Stimulated activated CD4-positive, alpha-beta T cell treated with anti-CD3 and anti-CD28 coated beads, Interleukin-1b, Interleukin-23, amount 100 ng/mL, for 1 hour (primary cell): ENCODE measurements at places on chromosomes 16 and 17.

GRCh38 chr17:46978489-46979146 lies 435 bp downstream of the RPRML start:
- DNase-seq = no peak

DNA sequence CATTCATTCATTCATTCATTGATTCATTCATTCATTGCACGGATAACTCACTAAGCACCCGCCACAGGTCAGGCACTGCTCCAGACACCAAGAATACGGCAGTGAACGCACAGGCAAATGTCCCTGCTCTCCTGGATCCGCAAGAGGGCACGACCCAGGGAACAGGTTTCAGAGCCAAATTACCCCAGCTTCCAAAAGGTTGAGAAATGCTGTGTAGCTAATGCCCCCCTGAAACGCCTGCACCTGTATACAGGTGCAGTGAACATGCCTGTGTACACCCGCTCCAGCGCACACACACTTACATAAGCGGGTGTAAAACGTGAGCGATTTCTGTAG lies 9.6 kb upstream of the UBE2I start:
- DNase-seq = no peak

DNA sequence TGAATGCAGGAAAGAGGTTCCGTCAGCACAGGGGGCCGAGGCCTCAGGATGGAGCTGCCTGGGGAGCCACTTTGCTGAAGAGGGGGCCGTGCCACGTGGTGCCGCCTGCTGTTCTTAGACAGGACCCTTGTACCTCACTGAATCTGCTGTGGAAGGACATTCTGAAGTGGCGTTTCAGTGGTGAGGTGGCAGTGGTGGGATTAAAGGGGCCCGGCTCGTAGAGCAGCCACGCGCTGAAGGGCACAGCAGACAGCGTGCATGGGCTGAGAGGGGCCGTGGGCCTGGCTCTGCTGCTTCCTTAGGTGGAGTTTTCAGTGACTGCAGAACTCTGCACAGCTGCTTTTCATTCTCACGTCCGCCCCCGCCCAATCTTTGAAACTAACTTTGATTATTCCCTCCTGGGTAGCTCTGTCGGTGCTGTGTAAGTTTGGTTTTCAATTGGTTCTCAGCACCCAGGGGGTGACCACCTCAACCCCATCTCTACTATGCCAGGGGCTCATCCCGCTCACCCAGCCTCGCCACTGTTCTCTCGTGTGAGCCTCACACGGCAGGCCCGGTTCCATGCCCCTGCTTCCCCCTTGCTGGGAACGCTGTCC lies 70.3 kb downstream of the SEC14L1 start:
- no peak for DNase-seq

GRCh38 chr17:79811868-79812352 lies 15.0 kb upstream of the CBX8 start:
- no peak for DNase-seq

GRCh38 chr16:71627731-71628181 lies 1.8 kb downstream of the MARVELD3 start:
- no peak for DNase-seq

- DNase-seq = no peak
Observed at GRCh38 chr16:28531777-28532744, 6.7 kb downstream of the NUPR1 start.
